GOT3 (cell line): ENCODE measurements at places on chromosomes 11 and 22.

DNA sequence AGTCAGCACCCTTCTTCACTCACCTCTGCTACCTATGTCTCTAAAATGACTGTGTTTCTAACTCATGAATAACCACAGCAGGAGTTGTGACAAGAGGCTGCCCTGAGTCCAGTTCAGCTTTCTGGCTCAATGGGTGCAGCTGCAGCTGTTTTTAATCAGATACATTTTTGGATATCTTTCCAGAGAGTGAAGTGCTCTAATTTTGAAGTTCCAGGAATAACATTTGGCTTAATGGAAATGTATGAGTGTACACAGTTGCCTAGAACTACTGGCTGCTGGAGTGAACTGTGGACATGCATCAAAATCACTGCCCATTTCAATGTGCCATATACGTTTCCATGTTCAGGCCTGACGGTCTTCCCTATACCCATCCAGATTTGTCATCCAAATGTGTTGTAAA is 769.5 kb upstream of the ANO3 start:
- no peak for DNase-seq

- no peak for DNase-seq
Observed at GRCh38 chr11:119728211-119728626, 781 bp downstream of the NECTIN1 start.

GRCh38 chr22:28358312-28358711 is 321.3 kb downstream of the TTC28 start:
- no peak for DNase-seq

- DNase-seq, result no peak
Observed at GRCh38 chr22:30572840-30573593, 1.4 kb downstream of the GAL3ST1 start.

GRCh38 chr11:17894929-17895658 is 117.8 kb downstream of the SERGEF start:
- DNase-seq, result no peak

DNA sequence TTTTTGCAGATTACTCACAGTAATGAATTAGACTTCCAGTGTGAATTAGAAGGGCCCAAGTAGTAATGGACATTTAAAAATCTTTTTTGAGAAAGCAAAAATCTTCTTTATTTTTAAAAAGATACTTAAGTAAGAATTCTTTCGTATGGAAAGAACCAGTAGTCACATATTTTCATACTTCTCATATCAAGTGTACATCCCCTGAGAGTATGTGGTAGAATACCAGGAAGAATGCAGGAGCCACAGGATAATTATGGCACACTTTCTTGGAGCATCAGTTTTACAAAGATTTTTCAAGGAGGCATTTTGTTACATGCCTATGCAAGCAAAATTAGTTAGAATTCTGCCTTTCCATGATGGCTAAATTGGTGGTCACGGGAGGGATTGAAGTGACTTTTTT is 28.1 kb downstream of the POLD3 start:
- no peak for DNase-seq

DNA sequence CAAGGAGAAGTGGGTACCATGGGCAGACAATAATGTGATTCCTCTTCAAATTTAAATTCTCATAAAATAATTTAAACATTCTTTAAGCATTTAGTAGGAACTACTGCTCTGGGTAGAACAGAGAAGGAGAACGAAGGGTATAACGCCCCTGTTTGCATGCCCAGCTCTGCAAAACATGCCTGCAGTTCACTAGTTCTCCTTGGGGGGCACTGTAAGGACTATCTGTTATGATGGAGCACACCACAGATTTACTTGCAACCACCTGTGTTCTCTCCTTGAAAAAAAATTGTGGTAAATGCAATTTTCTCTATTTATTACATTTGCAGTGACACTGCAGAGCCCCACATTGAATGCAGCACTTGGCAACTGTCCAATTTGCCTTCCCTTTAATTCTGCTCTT is 100.3 kb downstream of the GUCY1A2 start:
- no peak for DNase-seq

- no peak for DNase-seq
Observed at GRCh38 chr22:42964994-42965699, 49.8 kb downstream of the PACSIN2 start.

DNA sequence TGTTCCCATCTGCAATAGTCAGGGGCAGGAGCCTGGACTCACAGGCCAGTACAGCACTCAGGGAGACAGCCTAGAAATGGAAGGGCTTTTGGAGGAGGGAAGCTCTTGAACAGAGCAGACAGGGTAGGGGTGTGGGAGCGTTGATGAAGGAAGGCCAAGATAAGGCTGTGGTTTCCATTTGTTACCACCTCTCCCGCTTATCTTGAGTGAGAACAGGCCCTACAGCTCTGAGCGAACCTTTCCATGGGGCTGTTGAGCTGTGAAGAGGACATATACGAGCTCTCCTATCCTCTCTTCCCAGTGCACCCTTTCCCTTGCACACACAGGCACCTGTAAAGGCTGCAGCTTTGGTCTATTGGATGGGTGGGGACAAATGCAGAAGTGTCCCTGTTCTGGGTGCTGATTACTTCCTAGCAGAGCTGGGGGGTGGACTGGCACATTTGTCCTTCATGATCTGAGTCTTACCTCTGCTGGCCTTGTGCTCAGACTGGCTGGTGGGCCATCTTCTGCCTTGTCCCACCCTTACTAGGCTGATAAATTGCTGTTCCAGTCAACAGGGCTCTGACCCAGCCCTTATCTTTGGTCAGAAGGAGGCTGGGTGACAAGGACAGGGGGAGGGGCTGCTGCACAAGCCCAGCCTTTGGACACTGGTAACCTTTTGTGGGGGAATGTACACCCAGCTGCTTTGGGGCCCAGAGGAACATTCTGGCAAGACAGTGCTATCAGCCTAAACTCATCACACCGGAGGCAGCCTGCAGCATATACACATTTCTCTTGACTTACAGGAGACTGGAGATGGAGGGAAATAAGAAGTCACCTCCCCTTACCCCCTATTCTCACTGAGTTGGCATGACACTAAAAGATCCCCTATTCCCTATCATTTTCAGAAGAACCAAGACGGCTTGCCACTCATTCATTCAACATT is 80.1 kb upstream of the NNMT start:
- DNase-seq, result no peak

DNA sequence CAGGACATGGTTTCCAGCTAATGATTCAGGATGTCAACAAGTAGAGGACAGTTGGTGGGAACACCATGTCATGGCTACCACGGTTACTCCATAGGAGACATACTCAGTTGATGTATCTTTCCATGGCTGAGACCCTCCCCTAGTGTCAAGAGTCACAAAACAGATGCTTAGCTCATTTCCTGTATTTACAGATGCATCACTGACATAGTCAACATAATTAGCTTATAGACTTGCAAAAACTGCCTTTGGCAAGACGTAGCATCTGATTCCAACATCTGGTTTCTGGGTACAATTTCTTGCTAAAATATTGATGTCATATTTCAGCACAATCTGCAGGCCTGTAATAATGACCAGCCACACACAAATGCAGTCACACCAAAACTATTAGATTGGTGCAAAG is 550.3 kb downstream of the FAM181B start:
- no peak for DNase-seq

DNA sequence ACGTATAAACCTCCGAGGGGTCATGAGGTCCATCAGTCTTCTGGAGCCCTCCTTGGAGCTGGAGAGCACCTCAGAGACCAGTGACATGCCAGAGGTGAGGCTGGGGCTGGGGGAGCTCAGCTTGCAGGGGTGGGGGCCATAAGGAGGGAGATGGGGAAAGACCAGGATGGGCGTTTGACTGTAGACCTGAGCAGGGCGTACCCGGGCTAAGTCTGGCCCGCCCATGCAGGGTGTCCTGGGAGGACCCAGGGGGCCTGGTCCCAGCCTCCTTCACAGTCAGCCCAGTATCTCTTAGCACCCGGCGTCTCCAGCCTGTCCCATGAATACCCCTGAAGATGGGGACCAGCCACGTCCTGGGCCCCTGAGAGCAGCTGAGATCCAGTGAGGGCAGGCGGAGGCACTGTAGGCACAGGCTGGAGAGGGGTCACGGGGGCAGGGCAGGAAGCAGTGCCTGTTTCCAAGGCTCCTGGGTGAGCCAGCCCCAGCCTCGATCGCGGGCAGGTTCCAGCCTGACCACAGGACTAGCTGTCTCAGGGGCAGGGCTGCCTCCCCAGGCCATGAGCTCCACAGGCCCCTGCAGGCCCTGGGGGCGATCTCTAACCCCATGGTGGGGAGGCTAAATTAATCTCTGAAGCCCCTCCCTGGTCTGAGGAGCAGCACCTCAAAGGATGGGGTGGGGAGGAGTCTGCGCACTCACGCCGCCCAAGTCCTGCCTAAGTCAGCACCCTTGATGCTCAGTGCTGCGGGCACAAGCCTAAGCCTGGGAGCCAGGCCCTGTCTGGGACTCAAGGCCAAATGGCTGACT is 7.1 kb downstream of the SSH3 start:
- DNase-seq, result no peak
